ENCODE measurements at places on chromosomes 7 and 10. TPM values are rescaled to one million over a fixed set of nuclear protein-coding genes. Genes with fewer than 3 reads are reported as not detected.

The ZNF804B gene
- total RNA-seq, result not detected

DNA sequence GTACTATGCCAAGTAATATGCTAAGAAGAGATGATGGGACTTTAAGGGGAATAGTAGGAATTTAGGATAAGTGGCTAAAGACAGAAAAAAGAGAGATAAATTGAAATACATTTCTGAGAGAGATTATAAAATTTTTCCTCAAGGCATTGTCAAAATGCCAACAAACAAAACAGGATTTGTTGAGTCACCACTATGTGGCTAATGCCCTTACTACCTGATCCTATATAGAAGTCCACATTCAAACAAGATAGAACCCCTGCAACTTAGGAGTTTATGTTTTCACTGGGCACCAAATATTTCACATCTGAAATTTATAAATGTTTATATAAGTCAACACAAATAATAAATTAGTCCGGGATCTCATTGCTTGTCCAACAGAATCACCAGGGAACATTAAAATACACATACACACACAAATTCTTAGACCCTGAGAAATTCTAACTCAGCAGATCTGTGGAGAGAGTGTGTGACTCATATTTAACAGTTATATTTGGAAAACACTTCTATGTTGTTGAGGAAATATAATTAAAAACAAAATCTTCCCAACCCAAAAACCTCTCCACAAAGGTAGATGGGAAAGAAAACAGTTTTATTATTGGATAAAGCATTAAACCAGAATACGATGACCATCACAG is 154.3 kb downstream of the PPP1R3A start:
- peak; percentile 13 for DNase-seq

DNA sequence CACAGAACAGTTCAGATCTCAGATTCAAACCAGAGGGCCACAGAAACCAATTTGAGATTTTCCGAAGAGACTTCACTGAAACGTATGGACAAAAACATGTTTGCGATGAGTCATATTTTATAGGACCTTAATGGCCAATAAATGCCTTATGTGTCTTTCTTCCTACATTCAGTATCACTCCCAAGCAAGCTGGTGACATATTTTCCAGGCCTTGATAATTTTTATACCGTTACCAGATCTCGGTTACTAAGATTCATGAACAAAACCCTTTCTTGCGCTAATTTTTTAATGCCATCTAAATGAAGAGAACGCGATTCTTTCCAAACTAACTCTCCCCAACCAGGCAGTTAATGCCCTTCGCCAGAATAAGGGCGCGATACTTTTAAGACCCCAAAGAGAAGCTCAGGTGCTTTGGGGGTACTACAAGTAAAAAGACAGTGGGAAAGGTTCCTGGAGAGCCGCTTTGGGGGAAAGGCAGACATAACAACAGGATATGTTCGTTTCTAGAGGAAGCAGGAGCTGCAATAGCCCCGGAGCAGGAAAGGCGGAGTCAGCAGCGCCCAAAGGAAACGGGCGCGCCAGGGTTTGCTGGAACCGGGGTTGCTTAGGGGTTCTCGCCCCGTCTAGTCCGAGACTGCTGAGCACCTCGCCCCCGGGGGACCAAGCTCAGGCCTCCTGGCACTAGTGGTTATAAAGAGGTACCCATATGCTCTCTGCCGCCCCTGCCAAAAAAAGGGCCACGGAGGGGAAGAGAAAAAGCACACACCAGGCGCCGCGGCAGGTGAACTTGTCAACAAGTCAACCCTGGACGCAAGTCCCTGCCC is 884 bp downstream of the ICA1 start:
- DNase-seq, result peak; percentile 36

The CCL24 gene
- total RNA-seq, result not detected

The CLDN4 gene
- total RNA-seq, result 8.1 TPM

The CD36 gene
- total RNA-seq, result 0.20 TPM

DNA sequence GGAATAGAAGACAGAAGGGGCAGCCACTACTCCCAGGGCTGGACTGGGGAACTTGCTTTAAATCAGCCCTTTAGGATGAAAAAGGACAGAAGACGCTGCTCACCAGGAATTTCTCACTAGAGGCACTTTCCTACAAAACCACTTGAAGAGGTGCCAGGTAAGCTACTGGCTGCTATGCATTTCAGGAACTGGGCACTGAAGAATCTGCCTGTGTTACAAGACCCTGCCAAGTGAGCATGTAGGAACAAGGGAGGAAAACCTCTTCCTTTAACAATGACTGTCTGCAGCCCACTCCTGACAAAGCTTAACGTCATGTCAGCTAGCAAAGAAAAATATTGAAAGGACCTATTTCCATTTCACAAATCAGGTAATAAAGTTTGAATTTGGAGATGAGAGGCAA is 5.8 kb upstream of the AGMO start:
- peak; percentile 74 for DNase-seq

GRCh38 chr7:131103997-131104396 is 223.7 kb upstream of the MKLN1 start:
- DNase-seq, result no peak

The PNLIP gene
- total RNA-seq, result not detected

The ADRB1 gene
- total RNA-seq, result 0.41 TPM

DNA sequence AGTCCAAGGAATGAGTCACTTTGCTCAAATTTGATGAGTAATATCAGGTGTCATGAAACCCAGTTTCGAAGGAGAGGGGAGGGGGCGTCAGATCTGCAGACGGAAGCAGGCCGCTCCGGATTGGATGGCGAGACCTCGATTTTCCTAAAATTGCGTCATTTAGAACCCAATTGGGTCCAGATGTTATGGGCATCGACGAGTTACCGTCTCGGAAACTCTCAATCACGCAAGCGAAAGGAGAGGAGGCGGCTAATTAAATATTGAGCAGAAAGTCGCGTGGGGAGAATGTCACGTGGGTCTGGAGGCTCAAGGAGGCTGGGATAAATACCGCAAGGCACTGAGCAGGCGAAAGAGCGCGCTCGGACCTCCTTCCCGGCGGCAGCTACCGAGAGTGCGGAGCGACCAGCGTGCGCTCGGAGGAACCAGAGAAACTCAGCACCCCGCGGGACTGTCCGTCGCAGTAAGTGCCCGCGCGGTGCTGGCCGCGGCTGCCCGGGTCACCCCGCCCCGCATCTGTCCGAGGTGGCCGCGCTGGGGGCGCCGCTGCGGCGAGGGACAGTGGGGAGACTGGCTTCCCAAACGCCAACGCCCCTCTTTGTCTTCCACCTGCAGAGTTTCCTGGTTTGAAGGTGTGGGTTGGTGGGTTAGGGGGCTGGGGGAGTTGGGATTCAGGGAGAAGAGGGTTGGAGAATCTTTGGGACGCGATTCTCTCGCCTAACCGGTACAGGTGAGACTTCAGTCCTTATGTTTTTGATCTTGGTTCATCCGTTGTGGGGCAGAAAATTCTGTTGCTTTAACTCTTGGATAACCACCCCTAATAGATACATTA is at the start of gene TAC1:
Gene TAC1 (plus strand): TSS at position 351 of the 829 bp plus-strand sequence. CDS start 527 bp downstream, outside the sequence.
- peak; percentile 1 for DNase-seq

DNA sequence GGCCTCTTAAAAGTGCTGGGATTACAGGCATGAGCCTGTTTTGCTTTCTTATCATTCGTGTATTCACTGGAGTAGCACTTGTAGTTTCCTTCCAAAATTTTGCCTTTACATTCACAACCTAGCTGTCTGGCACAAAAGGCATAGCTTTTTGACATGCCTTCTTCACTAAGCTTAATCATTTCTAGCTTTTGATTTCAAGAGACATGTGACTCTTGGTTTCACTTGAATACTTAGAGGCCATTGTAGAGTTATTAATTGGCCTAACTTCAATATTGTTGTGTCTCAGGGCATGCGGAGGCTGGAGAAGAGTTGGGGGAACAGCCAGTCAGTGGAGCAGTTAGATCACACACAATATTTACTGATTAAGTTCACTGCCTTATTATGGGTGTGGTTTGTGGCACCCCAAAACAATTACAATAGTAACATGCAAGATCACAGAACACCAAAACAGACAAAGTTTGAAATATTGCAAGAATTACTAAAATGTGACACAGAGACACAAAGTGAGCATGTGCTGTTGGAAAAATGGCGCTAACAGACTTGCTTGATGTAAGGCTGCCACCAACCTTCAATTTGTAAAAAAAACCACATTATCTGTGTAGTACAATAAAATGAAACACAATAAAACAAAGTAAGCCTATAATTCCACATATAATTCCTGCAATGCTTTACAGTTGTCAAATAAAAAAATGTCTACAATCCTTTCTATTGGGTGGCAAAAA is 43.1 kb downstream of the BRAF start:
- DNase-seq, result no peak

DNA sequence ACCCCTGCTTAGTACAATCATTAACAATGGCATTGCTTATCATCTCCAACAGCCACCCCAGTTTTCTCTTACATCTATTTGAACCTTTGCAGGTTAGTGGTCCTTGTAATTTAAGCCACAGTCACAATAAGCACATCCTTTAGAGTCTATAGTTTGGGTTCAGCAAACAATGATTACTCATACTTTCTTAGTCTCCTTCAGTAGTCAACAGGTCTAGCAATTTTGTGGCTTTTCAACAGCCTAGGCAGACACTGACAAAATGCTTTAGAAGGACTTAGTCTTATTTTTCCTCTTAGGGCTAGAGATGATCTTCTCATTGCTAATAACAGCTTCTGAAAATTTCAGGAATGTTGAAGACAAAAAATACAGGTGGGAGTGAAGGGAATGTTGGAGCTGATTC is 32.3 kb upstream of the FAM204A start:
- DNase-seq, result no peak

The FAM25A gene
- total RNA-seq, result not detected

The MARVELD1 gene
- 58.6 TPM for total RNA-seq

- no peak for DNase-seq
These were observed 36.0 kb downstream of the NUDT1 start for GRCh38 chr7:2278026-2278425.

GRCh38 chr10:13630231-13630630 is 43.5 kb downstream of the PRPF18 start:
- DNase-seq, result no peak

The KCNIP2 gene
- 0.44 TPM for total RNA-seq

The GSTO2 gene
- total RNA-seq, result 55.8 TPM

DNA sequence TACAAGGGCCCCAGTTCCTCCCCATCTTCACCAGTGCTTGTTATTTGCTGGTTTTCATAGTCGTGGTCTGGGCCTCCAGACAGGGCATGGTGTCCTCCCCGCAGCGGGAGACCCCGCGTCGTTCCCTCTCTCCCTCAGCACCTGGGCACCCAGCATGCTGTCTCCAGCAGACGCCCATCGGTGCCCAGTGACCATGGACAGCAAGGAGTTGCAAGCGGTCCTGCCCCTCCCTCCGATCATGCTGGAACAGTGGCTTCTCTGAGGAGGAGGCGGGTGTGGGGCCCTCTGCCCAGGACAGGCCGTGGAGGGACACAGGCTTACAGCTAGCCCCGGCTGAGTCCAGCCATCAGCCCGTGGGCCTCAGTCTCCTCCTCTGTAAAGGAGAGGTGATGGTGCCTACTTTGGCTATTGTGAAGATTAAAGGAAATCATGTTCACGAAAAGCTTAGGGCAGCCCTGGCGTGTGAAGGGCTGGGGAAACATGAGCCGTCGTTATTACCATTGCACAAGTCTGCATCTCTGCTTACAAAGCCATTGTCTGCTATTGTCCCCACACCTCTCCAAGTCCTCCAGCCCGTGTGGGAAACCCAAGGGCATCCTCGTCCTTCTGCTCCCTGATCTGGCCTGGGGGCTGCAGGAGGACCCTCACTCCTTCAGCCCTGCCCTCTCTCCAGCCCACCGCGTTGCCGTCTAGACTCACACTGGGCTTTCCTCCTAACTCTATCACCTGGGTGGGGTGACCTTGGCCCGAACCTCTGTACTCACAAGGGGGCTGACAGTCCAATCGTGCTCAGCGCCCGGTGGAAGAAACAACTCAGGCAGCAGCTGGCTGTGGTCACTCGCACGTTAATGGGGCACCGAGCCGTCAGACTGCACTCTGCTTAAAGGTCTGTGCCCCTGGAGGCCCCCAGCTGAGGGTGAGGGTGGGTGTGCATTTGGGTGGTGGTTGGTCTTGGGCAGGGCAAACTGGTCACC is 29.9 kb downstream of the EN2 start:
- DNase-seq, result no peak

The AGAP3 gene
- 105 TPM for total RNA-seq

- DNase-seq, result no peak
These were observed 31.3 kb downstream of the RCC1L start for GRCh38 chr7:75042286-75042685.

The LIPN gene
- not detected for total RNA-seq

- no peak for DNase-seq
These were observed 412 bp upstream of the PPIA start for GRCh38 chr7:44796034-44796503.

GRCh38 chr7:54485044-54485443 is 57.1 kb upstream of the VSTM2A start:
- no peak for DNase-seq

DNA sequence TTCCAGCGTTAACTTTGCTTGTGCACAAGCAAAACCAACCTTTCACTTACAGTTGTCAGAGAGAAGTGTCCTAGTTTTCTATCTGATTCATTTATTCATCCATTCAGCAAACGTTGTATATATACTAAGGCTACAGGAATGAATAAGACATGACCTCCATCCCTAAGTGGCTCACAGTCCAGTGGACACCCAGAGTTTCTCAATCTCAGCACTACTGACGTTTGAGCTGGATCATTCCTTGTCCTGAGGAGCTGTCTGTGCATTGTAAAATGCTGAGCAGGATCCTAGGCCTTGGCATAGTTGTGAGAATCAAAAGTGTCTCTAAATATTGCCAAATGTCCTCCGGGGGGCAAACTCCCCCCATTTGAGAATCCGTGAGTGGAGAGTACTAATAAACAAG is 166.7 kb upstream of the PRKCQ start:
- no peak for DNase-seq

- peak; percentile 57 for DNase-seq
These were observed 118.2 kb downstream of the JAZF1 start for GRCh38 chr7:28062197-28062991.

- peak; percentile 84 for DNase-seq
These were observed 232.0 kb upstream of the CELF2 start for GRCh38 chr10:10785627-10786026.

The CYP3A5 gene
- 1.1 TPM for total RNA-seq

GRCh38 chr7:56474271-56474670 is 358.1 kb upstream of the NUPR2 start:
- no peak for DNase-seq

- DNase-seq, result no peak
These were observed 282.9 kb downstream of the ADARB2 start for GRCh38 chr10:1454428-1454827.

- peak; percentile 56 for DNase-seq
These were observed 13.2 kb downstream of the ERVW-1 start for GRCh38 chr7:92464515-92464914.

- DNase-seq, result no peak
These were observed 157.4 kb downstream of the SKIDA1 start for GRCh38 chr10:21368022-21368582.
